Uterus (tissue), 4 donors: ENCODE measurements at places on chromosomes 6 and 20. TPM values are rescaled to one million over a fixed set of nuclear protein-coding genes. Genes with fewer than 3 reads are reported as not detected.

DNA sequence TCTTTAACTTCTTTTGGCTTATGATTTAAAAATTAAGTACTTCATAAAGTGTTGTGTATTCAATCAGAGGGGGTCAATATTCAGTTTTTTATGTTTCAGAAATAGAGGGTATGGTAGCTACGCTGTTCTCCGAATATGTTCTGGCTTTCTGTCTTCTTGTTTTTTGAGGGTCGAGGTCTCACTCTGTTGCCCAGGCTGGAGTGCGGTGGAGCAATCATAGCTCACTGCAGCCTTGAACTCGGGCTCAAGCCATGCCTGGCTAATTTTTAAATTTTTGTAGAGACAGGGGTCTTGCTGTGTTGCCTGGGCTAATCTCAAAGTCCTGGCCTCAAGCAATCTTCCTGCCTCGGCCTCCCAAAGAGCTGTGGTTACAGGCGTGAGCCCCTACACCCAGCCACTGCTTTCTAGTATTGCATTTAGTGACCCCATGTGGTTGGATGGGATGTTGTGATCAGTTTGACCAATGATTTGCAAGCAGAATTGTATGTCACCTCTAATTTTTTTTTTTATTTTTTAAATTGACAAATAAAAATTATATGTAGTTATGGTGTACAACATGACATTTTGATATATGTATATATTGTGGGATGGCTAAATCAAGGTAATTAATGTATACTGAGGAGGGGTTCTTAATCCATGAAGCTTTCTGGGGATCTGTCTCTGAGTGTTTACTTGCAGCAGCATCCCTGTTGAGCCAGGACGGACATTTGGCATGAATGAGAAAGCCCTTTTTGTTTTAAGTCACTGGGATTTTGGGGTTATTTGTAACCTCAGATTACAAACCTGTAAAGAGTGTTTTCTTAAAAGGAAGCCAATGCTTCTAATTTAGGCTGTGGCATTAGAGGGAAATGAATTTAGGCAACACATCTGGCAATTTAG lies 38.5 kb upstream of the DEK start:
- no peak for DNase-seq

GRCh38 chr6:39061182-39061581 lies 12.6 kb downstream of the GLP1R start:
- no peak for DNase-seq

The GTSF1L gene
- total RNA-seq: not detected

The MDN1 gene
- total RNA-seq: 46.5 TPM

GRCh38 chr6:16320533-16321340 lies 82.3 kb downstream of the GMPR start:
- DNase-seq: peak; percentile 73

The OR2J3 gene
- total RNA-seq: not detected

- no peak for DNase-seq
Measured at GRCh38 chr20:40186826-40187225, 502.2 kb downstream of the MAFB start.

The RPS6KA2 gene
- 34.0 TPM for total RNA-seq

- DNase-seq: no peak
Measured at GRCh38 chr6:148021699-148022098, 320.9 kb upstream of the SASH1 start.

The FBXO5 gene
- total RNA-seq: 1.8 TPM

DNA sequence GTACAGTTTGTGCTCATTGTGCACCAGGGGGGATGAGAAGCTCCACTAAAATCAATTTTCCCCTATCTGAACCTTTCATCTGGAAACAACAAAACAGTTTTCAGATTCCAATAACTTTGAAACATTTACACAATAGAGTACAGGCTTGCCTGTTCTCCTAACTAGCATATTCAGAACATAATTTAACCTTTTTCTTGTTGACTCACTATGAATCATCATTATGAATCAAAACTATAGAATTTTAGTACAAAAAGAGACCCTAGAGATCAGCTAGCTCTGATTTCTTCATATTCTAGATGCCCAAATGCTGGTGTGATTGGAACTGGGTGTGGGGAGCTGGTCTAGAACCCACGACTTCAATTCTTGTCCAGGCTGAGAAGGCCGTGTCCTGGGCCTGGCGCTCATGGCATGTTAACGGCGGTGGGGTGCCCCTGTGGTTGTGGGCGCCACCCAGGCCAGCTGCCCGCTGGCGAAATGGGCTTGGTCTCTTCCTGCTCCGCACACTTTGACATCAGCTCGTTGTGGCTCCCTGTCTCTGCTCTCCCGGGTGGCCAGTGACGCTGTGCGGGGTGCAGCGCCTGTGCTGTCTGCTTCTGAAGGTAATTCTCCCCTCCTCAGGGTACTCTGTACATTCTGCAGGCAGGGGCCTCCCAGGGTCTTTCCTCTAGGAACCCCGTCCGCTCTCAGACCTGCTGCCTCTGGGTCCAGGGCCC lies 29.9 kb upstream of the AGPAT4 start:
- no peak for DNase-seq

DNA sequence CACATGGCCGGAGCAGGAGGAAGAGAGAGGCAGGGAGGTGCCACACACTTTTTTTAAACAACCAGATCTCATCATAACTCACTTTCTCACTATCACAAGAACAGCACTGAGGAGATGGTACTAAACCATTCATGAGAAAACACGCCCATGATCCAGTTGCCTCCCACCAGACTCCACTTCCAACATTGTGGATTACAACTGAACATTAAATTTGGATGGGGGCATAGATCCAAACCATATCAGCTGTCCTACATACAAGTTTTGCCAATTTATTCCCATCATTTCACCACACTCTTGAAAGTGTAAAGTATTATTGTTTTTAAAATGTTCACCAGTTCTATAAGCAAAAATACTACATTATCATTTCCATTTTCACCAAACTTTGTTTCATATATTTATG lies 33.9 kb upstream of the VGLL2 start:
- DNase-seq: no peak

The CYP39A1 gene
- total RNA-seq: 3.8 TPM

- no peak for DNase-seq
Measured at GRCh38 chr6:107473660-107474059, 14.3 kb upstream of the PDSS2 start.

The NOTCH4 gene
- total RNA-seq: 14.7 TPM

The SLC25A27 gene
- total RNA-seq: 47.2 TPM

The SLC17A3 gene
- total RNA-seq: not detected

- DNase-seq: no peak
Measured at GRCh38 chr20:45433316-45433715, 17.4 kb downstream of the PIGT start.

DNA sequence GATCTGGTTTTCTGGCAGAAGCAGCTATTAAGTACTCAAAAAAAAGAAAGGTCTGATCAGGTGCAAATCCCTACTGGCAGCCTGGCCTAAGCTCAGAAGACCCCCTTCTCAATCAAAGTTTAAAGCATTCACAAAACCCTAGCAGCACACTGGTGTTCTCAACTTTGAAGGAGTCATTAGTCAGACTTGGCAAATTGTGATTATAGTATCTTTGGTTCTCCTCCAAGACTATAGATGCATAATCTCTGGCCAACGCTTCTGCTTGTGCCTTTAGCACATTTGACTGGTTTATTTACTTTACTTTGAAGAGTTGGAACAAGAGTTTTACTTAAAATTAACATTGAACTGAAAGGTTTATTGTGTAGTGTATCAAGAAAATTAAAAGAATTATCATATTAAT lies 248.9 kb downstream of the PTPRK start:
- no peak for DNase-seq

- no peak for DNase-seq
Measured at GRCh38 chr6:2794171-2794730, 29.1 kb downstream of the WRNIP1 start.

The BMP7 gene
- total RNA-seq: 0.29 TPM

The ENPP3 gene
- 0.40 TPM for total RNA-seq

DNA sequence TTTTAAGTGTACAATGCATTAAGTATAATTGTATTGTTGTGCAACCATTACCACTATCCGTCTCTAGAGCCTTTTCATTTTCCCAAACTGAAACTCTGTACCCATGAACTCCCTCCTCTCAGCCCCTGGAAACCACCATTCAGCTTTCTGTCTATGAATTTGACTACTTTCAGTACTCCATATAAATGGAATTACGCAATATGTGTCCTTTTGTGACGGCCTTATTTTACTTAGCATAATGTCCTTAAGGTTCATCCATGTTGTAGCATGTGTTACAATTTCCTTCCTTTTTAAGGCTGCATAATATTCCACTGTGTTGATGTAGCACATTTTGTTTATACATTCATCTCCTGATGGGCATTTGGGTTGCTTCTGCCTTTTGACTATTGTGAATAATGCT lies 143.6 kb upstream of the KCNG1 start:
- DNase-seq: no peak

- DNase-seq: peak; percentile 53
Measured at GRCh38 chr20:461254-462198, 807 bp downstream of the TBC1D20 start.

- no peak for DNase-seq
Measured at GRCh38 chr20:63749597-63750508, 10.3 kb downstream of the SLC2A4RG start.

- DNase-seq: no peak
Measured at GRCh38 chr6:36997811-36998722, 7.4 kb upstream of the FGD2 start.

DNA sequence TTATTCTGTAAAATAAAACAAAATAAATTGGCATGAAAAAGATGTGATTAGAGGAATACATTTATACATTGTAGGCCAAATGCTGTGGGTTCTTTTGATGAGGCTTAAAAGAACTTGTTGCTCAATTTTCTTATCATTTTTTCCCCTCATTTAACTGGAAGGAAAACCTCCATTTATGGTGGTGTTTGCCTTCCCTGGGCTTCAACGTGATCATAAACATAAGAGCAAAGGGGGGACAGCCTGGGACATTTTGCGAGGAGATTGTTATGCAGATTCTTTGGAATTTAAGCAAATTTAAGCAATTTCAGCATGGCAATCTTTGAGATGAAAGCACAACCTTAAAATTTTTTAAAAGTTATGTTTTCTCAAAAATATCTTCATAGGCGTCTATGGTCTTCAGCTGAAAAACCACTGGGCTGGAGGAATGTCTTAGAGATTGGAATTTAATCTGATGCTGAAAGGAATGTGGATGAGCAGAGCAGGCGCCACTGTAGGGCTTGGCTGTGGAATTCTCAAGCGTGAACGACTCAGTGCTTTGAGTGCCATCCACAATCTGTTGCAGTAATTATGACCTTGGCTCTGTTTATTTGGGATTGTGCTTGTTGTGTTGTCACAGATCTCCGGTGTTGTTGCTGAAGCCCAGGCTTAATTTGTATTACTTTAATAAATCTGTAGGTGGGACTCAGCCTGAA lies 149.4 kb upstream of the MLIP start:
- no peak for DNase-seq

- no peak for DNase-seq
Measured at GRCh38 chr6:117326396-117326795, 61.0 kb downstream of the VGLL2 start.

DNA sequence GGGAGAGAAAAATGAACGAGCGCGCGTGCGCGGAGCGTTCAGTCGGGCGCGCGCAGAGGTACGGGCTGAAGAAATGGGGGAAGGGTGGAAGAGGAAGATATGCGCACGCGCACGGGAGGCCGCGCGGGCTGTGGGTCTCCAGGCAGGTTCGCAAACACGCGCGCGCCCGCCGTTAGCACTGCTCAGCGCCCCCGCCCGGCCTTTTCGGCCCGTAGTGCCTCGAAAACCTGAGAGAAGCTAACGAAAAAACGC lies 393 bp downstream of the BCLAF1 start:
- peak; percentile 91 for DNase-seq

GRCh38 chr6:44016131-44016870 lies 111.0 kb downstream of the MRPL14 start:
- peak; percentile 16 for DNase-seq

The COL9A1 gene
- not detected for total RNA-seq

- DNase-seq: no peak
Measured at GRCh38 chr6:145815309-145816274, 997 bp upstream of the FBXO30 start.

- DNase-seq: no peak
Measured at GRCh38 chr6:37646986-37647764, 50.5 kb downstream of the MDGA1 start.

The WFDC12 gene
- total RNA-seq: not detected

GRCh38 chr6:164345327-164345726 lies 930.8 kb downstream of the QKI start:
- DNase-seq: no peak

DNA sequence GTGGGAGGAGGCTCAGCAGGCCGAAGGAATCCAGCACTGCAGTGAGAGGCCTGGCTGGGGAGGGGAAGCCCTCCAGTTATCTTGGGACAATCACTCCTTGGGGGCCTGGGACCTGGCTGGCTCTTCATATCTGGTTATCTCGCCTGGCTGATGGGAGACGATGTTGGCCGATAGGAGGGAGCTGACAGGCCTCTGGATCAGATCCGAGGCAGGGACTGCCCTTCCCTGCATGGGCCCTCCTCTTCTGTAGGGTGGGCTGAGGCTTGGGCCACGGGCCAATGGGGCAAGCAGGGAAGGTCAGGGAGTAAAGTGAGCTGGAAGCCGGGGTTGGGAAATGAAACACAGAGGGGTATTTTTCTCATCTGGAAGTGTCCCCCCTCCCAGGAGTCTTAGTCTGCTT lies 25.2 kb downstream of the MANBAL start:
- DNase-seq: peak; percentile 74

GRCh38 chr20:33099843-33100538 lies 20.5 kb downstream of the BPIFB4 start:
- DNase-seq: no peak

DNA sequence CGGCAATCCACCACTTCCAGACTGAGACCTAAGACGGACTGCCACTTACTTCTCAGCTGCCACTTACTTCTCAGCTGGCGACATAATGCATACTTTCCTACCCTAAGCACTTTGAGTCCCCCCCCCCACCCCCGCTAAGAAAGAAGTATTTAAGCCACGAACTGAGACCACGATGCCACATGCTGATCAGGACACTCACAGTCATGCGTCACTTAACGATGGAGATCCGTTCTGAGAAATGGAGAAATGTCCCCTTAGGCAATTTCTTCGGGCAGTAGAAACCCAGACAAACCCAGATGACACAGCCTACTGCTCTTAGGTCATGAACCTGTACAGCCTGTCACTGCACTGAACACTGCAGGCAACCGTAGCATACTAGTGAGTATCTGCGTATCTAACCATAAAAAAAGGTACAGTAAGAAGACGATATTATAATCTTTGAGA lies 690 bp downstream of the IFNGR1 start:
- peak; percentile 37 for DNase-seq
